ENCODE measurements at places on chromosomes 11 and 22.
A peak's percentile ranks its signal among the peaks of the same experiment; 100 is the strongest.

DNA sequence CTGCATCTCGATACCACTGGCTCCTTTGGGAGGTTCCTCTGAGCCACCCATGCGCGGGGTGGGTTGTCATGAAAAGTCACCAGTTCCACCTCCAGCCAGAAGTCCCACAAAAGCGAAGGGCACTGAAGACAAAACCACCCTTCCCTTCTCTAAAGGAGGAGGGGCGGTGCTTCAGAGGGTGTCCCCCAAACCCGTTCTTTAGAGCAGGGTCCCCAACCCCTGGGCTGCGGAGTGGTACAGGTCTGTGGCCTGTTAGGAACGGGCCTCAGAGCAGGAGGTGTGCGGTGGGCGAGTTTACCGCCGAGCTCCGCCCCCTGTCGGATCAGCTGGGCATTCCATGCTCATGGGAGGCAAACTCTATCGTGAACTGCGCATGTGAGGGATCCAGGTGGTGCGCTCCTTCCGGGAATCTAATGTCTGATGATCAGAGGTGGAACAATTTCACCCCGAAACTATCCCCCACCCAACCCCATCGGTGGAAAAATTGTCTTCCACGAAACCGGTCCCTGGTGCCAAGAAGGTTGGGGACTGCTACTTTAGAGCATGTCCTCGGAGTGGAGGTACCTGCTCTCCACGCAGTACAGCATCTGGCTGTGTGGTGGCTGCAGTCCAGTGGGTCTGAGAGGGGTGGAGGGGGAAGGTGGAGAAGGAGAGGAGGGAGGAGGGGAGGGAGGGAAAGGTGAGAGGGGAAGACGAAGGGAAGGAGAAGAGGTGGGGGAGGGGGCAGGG, 72.9 kb upstream of the SEPTIN5 start:
- ATAC-seq = peak; percentile 86

- ATAC-seq = no peak
Measured at GRCh38 chr11:93225662-93226061, 27.9 kb upstream of the SLC36A4 start.

GRCh38 chr11:35079611-35080010, 59.4 kb upstream of the CD44 start:
- ATAC-seq = no peak

DNA sequence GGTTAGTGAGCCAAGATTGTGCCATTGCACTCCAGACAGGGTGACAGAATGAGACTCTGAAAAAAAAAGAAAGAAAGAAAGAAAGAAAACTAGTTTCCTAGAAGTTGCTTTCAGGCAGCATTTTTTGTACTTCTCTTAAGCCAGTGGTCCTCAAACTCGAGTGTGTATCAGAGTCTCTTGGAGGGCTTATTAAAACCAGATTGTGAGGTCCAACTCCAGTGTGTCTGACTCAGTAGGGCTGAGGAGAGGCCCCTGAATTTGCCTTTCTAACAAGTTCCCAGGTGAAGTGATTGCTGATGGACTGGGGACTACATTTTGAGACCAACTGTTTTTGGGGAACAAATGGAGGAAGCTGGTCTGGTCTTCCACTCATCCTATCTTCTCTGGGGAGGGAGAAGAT, 57.5 kb upstream of the VSTM5 start:
- no peak for ATAC-seq

DNA sequence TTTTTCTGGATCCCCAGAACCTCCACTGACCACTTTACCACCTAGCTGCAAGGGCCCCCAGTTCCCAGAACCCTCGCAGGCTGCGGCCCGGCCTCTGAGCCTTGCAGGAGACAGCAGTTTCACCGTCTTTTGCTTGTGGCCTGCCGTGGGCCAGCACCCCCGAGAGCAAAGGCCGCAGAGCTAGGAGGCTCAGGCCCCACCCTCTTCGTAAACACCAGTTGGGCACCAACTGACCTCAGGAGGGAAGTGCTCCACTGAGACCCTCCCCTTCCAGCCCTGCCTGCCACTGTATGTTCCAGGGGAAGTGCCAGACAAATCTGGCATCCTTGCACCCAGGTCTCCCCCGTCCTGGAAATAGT, 23.4 kb upstream of the CREB3L1 start:
- ATAC-seq = no peak

- no peak for ATAC-seq
Measured at GRCh38 chr22:48579043-48579927, 1248.4 kb downstream of the BRD1 start.

DNA sequence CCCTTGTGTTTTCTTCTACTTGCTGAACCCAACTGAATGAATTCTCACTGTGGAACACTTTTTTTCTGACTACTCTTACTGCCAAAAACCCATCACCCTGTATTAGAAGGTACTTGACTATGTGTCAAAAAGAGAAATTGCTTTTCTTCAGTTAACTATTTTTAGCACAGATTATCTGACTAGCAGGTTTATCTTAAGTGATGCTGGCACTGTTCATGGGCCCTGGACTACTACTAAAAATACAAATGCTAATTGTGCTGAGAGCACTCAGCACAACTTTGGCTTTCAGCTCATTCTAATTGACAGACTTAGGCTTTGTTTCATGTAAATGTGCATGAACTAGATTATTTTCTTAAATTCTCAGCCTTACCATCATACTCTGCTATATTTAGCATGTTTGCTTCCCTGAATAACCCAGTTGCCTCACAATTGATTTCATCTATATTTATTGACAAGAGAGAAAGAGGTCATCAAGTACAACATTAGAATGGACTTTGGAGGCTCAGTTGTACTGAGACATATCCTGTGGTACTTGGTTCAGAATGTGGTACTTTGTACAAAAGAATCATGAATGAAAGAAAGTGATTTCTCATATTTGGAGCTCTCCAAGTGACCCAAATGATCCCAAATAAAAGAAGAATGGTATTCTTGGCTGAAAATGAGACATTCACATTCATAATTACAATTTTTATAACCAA, 478.3 kb downstream of the KCNA4 start:
- no peak for ATAC-seq

DNA sequence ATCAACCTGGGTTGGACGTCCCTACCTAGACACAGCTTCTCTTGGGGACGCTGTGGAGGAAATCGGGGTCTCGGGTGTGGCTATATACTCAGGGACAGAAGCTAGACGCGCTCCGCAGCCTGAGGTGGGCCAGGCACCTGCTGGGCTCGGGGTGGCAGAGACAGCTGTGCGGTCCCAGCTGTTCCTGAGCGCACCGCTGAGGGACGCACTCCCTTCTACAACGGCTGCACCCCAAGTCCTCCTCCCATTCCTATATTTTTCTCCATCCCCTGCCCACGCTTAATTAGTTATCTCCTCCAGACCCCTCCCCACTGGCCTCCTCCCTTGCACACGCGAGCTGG, 188 bp upstream of the MTNR1B start:
- no peak for ATAC-seq

DNA sequence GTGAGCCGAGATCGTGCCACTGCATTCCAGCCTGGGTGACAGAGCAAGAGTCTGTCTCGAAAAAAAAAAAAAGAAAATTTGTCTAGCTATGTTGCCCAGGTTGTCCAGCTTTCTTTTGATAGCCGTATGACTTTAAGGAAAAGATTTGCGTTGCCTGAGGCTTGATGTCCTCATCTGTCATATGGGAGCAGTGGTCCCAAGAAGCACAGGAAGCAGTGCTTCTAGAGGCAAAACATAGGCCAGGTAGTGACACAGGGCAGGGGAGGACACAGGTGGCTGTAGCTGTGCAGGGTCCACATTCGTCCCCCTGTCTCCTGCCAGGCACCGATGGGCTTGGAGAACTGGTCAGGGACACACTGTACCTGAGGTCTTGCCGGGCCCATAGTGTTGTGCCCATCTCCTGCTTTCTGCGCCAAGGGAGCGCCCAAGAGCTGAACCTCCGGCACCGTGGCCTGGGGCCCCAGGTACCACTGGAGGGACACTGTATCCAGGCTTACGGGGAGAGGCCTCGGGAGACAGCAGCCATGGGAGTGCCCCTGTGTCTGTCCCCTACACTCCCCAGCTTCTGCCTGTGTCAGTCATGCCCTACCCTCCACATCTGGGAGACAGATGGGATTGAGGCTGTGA, 1.4 kb downstream of the LRRC74B start:
- ATAC-seq = no peak

GRCh38 chr22:26480611-26480932, 3.0 kb downstream of the HPS4 start:
- ATAC-seq = no peak

- no peak for ATAC-seq
Measured at GRCh38 chr11:102722821-102723220, 1.9 kb downstream of the MMP8 start.

DNA sequence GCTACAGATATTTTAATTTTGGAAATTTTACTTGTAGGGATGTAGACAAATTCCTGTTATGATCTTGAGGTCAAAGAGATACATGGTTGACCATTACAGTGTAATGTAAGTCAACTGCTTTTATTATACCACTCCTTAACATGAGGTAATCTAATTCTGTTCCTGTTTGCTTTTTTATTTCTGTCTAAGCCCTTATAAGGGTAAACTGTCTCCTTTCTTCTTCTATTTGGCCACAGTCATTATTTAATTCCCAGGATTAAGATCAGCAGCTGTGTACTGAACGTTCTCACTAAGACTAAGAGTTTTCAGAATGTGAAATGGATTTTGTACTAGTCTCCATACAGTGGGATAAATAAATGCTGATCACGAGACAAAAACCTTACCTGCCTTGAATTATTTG, 32.8 kb downstream of the C2CD3 start:
- no peak for ATAC-seq

GRCh38 chr22:45804986-45805325, 133.3 kb downstream of the ATXN10 start:
- no peak for ATAC-seq

DNA sequence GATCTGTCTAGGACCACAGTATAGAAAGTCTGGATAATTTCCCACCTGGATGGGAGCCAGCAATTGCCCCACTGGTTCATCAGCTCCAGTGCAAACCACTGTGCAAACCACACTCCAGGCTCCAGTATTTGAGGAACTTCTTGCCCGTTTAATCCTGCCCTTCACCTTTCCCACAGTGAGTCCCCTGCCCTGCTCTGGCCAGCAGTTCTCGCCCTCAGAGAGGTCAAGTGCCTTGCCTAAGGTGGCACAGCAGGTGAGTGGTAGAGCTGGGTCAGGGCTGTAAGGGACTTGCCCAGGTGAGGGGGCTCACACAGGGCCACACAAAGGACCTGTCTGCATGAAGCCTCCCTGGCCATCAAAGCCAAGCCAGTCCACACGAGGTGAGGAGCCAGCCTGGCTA, 24.1 kb downstream of the MS4A10 start:
- no peak for ATAC-seq

DNA sequence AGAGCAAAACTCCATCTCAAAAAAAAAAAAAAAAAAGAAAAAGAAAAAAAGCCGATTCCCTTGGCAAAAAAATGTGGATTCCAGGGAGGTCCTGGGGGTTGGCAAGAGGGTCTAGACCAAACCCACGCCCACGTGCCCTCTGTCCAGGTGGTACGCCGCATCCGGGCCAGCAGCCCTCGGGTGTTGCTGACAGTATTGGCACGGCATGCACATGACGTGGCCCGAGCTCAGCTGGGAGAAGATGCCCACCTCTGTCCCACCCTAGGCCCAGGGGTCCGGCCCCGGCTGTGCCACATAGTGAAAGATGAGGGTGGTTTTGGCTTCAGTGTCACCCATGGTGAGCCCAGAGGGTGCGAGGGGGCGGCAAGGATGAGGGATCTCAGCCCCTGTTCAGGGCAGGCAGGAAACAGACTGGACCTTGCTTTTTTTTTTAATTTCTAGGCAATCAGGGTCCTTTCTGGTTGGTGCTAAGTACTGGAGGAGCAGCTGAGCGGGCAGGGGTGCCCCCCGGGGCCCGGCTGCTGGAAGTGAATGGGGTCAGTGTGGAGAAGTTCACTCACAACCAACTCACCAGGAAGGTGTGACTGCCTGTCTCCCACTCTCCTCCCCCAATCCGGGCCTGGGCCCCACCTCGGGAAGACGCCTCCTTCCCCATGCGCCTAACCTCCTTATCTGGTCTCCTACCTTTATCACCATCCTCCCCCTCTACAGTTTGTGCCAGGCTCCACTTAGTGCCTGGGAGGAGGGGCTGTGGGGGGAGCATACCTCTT, 2.0 kb downstream of the NHERF4 start:
- ATAC-seq = no peak

- ATAC-seq = no peak
Measured at GRCh38 chr11:74871037-74871436, 77.9 kb downstream of the XRRA1 start.

DNA sequence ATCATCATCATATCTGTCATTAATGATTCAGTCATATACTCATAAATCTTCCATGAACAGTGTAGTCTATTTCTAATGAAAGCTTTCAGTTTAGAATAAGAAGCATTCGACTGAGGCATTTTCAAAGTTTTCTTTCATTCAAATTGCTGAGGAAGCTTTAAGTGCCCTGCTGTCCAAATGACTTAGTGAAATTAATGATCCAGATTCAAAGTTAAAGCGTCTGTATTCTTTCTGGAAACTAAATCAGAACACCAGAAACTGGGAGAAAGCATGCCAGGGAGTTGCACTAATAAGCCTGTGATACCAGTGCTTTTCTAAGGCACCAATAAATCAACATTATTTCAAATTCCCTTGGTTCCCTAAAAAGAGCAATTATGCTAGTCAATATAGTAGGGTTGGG, 367.8 kb upstream of the ANO5 start:
- no peak for ATAC-seq

GRCh38 chr22:50090412-50090714, 557 bp downstream of the MOV10L1 start:
- no peak for ATAC-seq

Measured in motor neuron (in vitro differentiated cells).